ENCODE measurements at places on chromosomes 13 and 19. TPM values are rescaled to one million over a fixed set of nuclear protein-coding genes. Genes with fewer than 3 reads are reported as not detected.
A peak's percentile ranks its signal among the peaks of the same experiment; 100 is the strongest.

DNA sequence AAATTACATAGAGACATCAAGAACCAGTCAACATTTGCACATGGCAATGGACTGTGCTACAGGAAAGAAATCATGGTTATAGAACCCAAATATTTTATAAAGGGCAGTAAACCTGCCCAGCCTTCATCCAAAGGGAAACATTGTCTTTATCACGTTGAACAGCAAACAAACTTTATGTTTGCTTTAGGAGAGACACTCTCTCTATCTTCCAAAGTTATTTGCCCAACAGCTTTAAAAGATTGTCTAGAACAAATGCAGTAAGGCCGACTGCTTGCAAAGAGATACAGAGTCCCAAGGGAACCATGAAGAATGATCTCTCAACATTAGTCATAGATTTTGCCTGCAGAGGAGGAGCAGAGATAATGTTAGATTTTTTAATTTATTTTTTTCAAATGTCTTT lies 1323.5 kb upstream of the SLC10A2 start:
- DNase-seq = peak; percentile 5

- no peak for DNase-seq
These were observed 595.4 kb upstream of the MIR17HG start for GRCh38 chr13:90752070-90752469.

- DNase-seq = peak; percentile 12
These were observed at the start of gene TMEM150B for GRCh38 chr19:55325172-55325571. Gene TMEM150B (minus strand): TSS chr19:55325341. CDS start chr19:55321036, 4,305 bp downstream.

GRCh38 chr19:2731181-2731995 lies 8.4 kb downstream of the SLC39A3 start:
- DNase-seq = no peak

DNA sequence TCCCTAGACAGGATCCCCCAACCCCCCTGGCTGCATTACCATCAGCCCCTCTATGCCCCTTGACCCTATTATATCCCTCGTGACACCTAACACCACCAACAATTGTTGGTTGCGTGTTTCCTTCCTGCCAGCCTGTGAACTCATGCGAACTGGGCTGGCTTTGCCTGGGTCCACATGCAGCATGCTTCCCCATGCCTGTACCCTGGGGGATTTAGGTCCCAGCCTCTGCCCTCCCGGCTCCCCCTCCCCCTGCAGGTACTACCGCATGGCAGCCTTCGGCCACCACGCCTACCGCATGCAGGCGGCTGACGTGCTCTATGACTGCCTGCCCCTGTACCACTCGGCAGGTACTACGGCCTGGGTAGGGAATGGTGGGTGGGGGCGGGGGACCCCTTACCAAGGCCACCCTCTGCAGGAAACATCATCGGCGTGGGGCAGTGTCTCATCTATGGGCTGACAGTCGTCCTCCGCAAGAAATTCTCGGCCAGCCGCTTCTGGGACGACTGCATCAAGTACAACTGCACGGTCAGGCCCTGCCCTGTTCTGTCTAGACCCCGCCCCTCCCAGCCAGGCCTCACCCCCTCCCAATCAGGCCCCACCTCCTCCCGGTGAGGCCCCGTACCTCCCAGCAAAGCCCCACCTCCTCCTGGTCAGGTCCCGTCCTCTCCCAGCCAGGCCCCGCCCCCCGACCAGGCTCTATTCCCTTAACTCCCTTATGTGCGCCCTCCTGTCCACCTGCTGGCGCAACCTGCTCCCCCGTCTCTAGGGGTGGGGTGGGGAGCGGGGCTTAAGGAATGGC lies 18.5 kb downstream of the SLC27A1 start:
- DNase-seq = peak; percentile 96

GRCh38 chr19:1270854-1271527 lies 1.9 kb downstream of the CIRBP start:
- no peak for DNase-seq

GRCh38 chr19:29404015-29404414 lies 121.8 kb upstream of the VSTM2B start:
- no peak for DNase-seq

- no peak for DNase-seq
These were observed 215.0 kb downstream of the DCLK1 start for GRCh38 chr13:35916146-35916545.

GRCh38 chr13:91785431-91786119 lies 387.2 kb downstream of the GPC5 start:
- DNase-seq = no peak

DNA sequence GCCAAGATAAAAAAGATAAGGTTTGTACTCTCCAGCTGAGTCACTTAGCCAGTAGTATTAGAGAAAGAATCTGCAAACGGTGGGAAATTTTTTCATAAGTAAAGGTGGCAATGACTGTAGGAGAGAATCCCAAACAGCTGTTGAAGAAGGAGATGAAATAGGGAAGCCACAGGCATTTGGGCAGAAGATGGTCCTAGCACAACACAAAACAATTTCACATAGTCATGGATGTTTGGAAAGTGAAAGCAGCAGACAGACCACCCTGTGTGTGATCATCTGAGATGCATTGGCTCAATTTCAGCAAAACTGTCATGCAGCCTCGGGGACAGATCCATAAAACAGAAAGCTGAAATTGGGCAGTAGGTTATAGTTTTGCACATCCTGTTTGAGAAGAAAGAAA lies 2832.4 kb downstream of the PCDH9 start:
- no peak for DNase-seq

DNA sequence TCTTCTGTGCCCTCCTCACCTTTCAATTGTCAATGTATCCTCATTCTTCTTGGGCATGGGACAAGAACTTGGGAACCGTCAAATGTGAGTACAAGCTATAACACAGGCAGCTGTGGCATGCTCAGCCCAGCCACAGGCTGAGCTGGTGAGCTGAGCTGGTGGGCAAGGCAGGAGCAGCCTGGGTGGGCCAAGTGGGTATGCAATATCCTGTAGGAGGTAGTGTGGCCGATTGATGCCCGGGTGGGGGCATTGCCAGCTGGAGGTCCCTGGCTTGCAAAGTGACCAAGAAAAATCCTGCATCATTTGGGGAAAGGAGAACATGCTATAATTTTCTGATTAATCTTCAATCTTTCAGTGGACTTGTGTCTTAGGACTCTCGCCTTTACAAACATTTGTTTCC lies 507.2 kb upstream of the SLC10A2 start:
- no peak for DNase-seq

DNA sequence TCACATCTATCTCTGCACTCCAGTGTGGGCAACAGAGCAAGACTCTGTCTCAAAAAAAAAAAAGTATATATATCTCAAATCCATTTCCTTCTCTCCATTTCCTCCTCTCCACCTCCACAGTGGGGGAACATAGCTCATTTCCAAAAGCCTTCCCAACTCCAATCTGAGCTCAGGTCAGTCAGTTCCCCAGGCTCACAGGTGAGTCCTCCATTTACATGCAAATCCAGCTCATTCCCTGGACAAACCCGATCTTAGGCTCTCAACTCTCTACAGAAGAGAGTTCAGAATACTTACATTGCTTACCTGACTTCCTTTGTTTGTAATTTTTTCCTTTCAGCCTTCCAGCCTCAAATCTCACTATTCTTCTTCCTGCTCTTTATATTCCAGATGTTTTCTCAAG lies 518.3 kb downstream of the GPC6 start:
- DNase-seq = no peak

- DNase-seq = peak; percentile 91
These were observed 32.8 kb downstream of the TMEM161A start for GRCh38 chr19:19105365-19106055.

DNA sequence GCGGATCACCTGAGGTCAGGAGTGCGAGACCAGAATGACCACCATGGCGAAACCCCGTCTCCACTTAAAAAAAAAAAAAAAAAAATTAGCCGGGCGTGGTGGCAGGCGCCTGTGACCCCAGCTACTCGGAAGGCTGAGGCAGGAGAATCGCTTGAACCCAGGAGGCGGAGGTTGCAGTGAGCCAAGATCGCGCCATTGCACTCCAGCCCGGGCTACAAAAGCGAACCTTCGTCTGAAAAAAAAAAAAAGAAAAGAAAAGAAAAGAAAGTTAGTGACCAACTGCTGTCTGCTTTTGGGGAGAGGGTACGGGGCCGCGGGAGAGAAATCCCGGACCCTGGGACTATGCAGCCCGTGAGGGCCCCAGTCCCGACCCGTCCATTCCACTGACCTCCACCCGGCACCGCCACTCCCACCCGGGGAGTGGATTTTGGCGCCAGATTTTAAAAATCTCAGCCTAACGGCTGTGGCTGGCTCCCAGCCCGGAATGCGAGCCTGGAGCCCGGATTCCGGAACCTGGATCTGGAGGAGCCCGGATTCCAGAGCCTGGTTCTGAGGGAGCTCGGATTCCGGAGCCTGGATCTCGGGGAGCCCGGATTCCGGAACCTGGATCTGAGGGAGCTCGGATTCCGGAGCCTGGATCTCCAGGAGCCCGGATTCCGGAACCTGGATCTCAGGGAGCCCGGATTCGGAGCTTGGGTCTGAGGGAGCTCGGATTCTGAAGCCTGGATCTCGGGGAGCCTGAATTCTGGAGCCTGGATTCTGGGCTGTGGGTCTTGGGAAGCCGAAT lies 6.1 kb upstream of the LMNB2 start:
- DNase-seq = peak; percentile 96

GRCh38 chr13:114320065-114320464 lies 5.8 kb downstream of the CHAMP1 start:
- no peak for DNase-seq

GRCh38 chr13:67156723-67157060 lies 73.4 kb downstream of the PCDH9 start:
- DNase-seq = no peak

DNA sequence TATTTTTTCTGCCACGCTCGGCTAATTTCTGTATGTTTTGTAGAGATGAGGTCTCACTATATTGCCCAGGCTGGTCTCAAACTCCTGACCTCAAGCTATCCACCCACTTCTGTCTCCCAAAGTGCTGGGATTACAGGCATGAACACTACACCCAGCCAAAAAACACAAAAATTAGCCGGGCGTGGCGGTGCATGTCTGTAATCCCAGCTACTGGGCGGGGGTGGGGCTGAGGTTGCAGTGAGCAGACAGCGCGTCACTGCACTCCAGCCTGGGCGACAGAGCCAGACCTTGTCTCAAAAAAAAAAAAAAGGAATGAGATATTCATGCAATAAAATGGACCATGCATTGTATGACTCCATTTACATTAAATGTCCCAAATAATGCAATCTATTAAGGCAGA lies 32.2 kb downstream of the VASP start:
- DNase-seq = no peak

- DNase-seq = no peak
These were observed 31.8 kb upstream of the HOMER3 start for GRCh38 chr19:18972851-18973250.

DNA sequence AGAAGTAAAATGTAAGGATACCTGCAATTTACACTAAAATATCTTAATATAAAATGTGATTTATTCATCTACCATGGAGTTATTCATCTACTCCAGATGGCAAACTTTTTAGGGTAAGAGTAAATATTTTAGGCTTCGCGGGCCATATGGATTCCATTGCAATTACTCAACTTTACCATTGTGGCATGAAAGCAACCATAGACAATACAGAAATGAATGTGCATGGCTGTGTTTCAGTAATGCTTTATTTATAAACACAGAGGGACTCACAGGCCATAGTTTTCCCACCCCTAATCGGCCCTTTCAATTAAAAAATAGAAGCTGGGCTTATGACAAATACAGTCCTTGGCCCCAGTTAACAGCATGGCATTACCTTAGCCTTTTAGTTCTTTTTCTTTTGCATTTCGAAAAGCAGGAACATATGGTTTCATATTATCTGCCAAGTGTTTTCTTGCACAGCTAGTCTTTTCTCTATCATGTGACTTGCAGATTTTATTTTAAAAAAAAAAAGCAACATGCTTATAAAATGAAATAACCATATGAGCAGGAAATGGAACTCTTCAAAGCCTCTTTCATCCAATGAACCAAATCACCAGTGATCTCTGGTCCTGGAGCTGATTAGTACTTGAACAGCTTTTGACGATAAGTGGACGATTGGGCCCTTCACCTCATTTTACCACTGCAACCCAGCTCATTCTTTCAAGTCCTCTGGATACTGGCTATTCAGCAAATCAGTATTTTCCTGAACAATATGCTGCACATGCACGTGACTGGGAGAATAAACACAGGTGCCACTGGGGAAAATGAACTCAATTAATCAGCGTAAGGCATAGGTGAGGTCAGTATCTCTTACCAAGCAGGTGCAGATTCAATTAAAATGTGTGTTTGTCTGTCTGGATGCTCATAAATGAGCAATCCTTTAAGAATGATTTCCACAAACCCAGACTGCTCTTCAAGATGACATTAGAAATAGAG lies 63.9 kb downstream of the LHFPL6 start:
- peak; percentile 52 for DNase-seq

DNA sequence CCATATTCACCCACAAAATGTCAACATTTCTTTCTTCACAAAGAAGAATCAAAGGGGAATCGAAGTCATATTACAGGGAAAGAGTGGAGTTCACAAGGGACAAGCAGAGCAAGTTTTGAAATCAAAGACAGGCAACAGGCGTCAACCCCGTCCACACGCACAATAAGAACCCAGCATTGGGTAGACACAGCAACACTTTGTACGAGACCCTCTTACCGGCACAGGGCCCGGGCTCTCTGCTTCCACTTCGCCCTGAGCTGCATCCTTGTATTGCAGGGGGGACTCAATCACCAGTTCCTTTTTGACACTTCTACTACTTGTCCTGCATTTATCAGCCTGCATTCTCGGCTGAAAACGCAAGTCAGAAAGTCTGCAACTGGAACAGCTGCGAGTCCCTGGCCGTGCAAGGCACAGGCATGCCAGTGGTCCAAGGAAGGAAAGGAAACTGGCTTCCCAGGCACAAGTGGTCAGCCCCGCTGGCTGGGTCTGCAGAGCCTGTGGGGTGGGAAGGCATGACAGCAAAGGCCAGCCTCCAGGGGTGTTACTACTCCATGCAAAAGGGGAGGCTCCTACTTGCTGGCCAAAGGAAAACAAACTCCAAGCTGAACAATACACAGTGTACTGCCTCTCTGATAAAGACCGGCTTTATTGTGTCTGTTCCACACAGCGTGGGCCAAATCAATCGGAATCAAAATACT lies at the start of gene DOCK9:
Gene DOCK9 (minus strand): TSS at position 497 of the 698 bp plus-strand sequence. CDS start 155 bp downstream, at position 342.
- peak; percentile 60 for DNase-seq

- DNase-seq = no peak
These were observed 16.2 kb downstream of the PKN1 start for GRCh38 chr19:14449321-14449720.

The PLIN4 gene
- total RNA-seq = 27.4 TPM

The GDF15 gene
- total RNA-seq = 17.3 TPM

The ZNF490 gene
- 7.5 TPM for total RNA-seq

The ZNF284 gene
- total RNA-seq = 3.7 TPM

The LSM14A gene
- total RNA-seq = 188 TPM

The LHB gene
- total RNA-seq = 8.4 TPM

The OR2Z1 gene
- total RNA-seq = not detected

The KCNN4 gene
- total RNA-seq = 3.1 TPM

The HCN2 gene
- 0.18 TPM for total RNA-seq
